ENCODE measurements at places on chromosomes 13 and 19. TPM values are rescaled to one million over a fixed set of nuclear protein-coding genes. Genes with fewer than 3 reads are reported as not detected.

- DNase-seq, result no peak
These were observed 1599.2 kb downstream of the EFNB2 start for GRCh38 chr13:104936304-104936703.

DNA sequence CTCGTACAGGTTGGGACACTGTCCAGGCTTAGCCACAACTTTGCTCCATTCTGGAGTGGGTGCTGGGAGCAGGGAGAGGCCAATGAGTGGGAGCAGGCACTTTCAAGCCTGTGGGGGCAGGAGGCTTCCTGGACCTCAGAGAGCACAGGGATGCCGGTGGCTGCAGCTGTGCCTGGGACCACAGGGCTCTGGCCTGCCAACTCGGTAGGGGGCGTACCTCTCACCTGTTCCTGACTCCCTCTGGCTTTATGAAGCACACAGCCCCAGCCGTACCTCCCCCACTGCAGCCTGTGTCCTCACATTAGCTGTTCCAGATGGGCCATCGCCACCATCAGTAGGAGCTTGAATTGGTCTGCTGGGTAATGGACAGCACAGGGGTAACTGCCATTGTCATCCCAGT, 278.7 kb upstream of the KLHL1 start:
- no peak for DNase-seq

DNA sequence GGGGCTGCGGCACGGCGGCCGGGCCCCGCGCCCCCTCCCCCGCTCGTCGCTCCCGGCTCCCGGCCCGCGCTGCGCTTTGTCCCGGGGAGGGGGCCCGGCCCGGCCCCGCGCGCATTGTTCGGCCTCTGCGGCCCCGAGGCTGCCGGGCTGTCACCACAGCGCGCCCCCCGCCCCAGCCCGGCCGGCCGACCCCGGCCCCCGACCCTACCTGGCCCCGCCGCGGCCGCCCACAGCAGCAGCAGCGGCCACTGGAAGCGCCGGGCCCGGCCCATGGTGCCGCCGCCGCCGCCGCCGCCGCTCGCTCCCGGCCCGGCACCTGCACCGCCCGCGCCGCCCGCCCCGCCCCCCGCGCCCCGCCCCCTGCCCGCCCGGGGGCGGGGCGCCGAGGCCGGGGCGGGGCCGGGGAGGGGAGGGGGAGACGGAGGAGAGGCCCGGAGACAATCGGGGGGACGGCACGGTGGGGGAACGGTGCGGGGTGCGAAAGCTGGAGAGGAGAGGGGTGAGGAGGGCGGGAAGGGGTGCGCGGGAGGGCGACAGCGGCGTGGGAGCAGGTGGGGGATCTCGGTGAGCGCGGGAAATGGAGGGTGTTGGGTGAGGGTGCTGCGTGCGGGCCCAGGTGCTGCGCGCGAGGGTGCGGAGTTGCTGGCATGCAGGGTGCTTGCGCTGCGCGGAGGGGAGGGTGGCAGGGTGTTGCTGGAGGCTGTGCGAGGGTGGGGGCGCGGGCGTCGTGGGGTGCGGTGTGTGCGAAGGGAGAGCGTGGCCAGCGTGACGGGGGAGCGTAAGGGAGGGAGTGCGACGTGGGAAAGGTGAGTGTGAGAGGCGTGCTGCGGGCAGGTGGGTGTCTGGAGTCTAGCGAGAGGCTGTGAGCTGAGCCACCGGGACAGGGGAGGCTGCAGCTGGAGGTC, at the start of gene CADM4:
TSS of gene CADM4 (minus strand) at position 332 of the 905 bp plus-strand sequence. CDS start at position 272, 60 bp downstream.
- DNase-seq, result peak; percentile 48

DNA sequence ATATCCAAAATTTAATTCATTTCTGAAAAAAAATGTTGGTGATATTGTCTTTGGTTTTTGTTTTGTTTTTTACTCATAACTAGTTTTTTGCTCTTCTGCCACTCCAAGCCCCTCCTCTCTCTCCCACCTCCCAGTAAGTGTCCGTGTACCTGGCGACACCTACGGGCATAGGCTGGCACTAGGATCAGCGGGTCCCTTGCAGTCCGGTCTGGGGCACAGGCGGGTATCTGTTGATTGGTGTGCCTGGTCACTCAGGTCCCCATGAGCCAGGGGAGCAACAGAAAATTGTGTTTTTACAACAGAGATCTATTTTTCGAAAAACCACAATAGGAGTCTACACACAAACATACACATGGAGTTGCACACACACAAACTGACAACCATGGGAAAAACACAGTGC, 104.8 kb downstream of the ZIC5 start:
- DNase-seq, result no peak

DNA sequence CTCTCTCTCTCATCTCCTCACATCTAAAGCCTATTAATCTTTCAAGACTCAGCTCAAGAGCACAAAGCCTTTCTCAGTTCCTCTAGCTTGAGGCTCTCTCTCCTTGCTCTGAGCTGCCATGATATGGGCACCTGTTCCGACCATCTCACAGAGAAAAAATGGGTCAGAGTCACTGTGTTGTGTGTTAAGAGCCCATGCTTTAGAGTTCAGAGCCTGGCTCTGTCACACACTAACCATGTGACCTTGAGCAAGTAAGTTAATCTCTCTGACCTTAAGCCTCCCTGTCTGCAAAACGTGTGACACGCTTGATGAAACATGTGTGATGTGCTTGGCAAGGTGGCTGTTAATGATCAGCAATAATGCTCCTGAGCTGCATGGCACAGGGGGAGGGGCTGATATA, 245.2 kb downstream of the DLEU7 start:
- DNase-seq, result no peak

DNA sequence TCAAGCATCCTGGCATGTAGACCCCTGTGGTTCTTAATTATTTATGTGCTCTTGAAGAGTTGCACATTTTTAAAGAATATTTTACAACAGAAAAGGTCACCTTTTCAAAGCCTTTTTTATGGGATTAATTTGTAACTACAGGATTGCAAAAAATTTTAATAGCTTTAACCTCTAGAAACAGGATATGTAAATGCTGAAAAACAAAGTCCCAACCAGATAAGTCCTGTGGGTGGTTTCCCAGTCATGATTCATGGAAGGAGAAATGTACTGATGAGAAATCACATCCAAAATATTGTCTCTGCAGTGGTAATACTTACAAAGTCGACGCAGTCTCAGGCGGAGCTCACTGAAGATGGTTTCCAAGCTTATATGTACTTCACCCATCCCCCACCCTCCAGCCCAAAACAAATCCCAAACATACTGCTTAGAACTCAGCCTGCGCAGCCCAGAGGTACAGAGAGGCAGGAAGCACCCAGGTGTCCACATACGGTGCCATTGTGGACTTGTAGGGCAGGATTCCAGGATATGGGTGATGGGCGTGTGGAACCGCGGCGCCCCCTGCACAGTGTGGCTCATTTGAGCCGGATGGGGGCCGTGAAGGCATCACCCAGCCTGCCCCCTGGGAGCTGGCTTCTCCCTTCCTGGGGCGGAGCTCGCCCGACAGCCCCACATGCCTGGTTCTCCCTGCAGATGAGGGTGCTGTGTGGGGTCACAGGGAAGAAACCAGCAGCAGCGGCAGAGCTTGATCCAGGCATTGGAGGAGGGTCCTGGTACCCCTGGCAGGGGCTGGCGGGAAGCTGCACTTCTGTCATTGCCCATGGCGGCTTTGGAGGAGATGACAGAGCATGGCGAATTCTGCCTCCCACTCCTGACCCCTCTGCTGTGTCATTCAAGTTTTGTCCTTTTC, 101.2 kb downstream of the ATP11A start:
- DNase-seq, result no peak

- peak; percentile 43 for DNase-seq
These were observed 4.6 kb downstream of the GNA11 start for GRCh38 chr19:3098515-3099346.

DNA sequence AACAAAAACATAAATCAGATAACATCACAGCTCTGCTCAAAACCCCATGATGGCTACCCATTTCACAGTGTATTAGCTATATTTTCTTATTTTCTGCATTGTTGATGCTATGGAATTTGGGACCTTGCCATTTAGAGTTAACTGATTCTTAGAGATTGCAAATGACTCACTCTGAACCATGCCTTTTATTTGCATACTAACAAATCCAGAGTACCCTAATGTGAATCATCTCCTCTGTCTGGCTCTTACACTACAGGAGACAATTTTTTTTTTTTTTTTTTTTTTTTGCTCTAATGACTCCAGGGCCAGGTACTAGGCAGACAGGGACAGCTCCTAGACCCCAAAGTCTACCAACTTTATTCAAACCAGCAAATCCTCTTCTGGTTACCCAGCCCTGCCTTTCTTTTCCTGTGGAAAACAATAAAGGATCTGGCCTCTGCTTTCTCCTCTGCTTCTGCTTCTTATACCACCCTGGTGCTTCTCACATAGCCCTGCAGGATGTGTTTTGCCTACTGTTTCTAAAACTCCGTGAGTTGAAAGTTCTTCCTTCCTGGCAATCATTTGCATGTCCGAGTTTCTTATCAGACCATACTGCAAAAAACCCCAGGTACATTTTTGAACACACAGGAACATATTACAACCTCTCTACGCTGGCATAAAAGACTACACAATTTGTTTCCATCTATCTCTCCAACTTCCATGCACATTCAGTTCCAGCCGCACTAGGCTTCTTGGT, 10.6 kb upstream of the ZNF460 start:
- no peak for DNase-seq

- DNase-seq, result no peak
These were observed 24.4 kb downstream of the ZNF175 start for GRCh38 chr19:51595190-51596175.

- DNase-seq, result no peak
These were observed 506 bp upstream of the MRPL34 start for GRCh38 chr19:17305216-17305516.

DNA sequence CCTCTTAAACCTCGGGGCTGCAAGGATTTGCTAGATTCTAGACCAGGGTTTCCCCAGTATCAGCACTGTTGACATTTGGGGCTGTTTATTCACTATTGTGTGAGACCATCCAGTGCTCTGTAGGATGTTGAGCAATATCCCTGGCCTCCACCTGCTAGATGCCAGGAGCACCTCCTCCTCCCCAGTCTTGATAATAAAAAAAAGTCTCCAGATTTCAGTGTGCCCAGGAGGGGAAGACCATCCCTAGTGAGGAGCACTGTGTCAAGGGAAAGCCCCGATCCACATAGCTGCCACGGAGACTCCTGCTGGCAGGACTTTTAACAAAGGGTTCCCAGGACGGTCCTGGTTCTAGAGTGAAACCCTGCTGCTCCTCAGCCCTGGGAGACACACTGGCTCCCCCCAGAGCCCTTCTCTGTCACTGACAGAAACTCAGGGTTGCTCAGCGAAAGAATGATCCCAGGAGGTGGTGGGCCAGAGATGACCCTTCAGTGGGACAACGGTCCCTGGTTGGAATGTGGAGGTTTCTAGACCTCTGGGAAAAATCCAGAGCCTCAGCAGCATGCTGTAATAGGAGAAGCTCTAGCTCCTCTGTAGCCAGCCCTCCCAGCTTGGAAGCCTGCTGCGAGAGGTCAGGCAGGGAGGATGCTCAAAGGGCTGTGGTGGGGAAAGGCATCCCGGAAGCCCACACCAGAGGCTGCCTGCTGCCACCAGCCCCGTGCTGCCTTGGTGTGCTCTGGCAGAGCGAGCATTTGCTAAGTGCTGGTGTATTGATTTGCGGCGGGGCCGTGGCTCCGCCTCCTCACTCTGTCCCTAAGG, 20.3 kb downstream of the LYL1 start:
- no peak for DNase-seq

DNA sequence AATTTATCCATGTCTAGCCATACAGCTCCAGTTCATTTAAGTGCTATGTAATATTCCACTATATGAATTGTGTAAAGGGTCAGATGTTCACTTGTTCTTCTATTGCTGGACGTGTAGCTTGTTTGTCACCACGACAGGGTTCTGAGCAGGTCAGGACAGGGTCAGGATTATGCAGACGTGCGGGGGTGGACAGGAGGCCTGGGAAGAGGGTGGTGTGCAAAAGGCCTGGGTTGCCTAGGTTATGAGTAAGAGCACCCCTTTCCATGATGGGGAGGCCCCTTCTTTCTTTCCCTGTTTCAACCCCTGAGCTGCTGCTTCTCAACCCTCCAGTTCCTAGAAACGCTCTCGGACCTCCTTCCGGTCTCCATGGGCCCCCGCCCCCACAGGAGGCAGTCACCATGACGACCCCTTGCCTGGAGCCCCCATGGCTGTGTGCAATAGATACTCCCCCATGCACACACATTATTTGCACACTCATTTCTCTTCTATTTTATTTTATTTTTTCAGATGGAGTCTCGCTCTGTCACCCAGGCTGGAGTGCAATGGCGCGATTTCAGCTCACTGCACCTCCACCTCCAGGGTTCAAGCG, 2.0 kb downstream of the EXOC3L2 start:
- no peak for DNase-seq

DNA sequence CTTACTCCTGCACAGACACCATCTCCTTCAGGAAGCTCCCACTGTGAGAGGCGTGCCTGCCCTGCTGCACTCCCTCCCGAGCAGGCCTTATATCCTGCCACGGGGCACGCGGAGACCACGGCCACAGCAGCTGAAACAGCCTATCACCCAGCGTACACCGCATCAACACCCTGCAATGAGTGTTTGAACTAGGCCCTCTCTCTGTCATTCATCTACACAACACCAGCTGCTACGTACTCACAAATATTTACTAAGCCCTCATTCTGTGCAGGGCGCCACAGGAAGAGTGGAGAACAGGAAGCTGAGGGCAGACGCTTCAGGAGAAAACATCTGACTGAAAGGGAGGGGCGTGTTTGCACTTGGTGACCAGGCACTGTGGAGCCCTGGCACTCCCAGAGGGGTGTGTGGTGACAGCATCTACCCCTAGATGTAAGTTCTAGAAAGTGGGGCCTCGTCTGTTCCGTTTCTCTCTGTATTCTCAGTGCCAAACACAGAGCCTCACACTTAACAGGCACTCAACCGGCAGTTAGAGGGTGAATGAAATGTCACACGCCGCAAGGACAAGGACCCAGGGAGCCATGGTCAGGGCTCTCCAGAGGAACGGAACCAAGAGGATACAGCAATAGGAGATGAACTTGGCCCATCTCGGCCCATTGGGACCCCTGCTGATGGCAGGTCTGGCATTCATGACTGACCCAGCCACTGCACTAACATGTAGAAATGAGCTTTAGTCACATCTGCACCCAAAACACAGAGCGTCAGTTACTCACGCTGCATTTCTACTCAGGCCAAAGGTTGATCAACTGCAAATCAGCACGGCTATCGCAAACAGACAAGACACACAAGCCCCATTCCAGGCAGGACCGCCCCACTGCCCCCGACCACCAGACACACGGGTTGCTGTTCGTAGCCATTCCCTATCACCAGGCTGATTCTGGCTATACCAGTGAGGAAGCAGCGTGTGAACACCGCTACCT, 15.7 kb downstream of the RANBP3 start:
- DNase-seq, result peak; percentile 85

DNA sequence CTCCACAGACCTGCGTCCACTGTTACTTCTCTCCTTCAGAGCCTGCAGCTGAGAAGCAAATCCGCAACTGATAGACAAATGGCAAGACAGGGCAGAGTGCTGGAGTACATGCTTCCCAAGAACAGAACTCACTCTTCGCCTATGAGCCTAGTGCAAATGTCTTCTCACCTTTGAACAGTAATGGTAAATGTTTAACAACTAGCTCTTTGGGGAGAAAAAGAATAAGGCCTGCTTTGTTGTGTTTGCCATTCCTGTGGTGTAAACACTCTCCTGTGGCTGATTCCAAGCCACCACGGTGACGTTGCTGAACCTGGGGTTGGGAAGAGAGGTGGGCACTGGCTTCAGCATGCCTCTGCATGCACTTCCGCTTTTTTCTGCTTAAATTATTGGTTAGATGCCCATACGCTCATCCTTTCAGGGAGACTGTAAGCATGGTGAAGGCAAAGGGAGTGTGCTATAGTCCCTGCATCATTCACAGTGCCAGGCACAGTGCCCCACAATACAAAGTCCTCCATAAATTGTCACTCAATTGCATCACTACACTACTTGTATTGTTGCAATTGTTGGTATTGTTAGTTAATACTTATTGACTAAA, 28.1 kb upstream of the GTF3A start:
- no peak for DNase-seq

DMPK gene
- 1.6 TPM for polyA plus RNA-seq

GDF15 gene
- polyA plus RNA-seq, result not detected

SMIM17 gene
- not detected for polyA plus RNA-seq

AXL gene
- polyA plus RNA-seq, result 0.43 TPM

CEACAM7 gene
- polyA plus RNA-seq, result not detected
